ENCODE measurements at places on chromosomes 4 and X. TPM values are rescaled to one million over a fixed set of nuclear protein-coding genes. Genes with fewer than 3 reads are reported as not detected.

The CLGN gene
- 7.4 TPM for total RNA-seq

The KLHL13 gene
- 4.6 TPM for total RNA-seq

DNA sequence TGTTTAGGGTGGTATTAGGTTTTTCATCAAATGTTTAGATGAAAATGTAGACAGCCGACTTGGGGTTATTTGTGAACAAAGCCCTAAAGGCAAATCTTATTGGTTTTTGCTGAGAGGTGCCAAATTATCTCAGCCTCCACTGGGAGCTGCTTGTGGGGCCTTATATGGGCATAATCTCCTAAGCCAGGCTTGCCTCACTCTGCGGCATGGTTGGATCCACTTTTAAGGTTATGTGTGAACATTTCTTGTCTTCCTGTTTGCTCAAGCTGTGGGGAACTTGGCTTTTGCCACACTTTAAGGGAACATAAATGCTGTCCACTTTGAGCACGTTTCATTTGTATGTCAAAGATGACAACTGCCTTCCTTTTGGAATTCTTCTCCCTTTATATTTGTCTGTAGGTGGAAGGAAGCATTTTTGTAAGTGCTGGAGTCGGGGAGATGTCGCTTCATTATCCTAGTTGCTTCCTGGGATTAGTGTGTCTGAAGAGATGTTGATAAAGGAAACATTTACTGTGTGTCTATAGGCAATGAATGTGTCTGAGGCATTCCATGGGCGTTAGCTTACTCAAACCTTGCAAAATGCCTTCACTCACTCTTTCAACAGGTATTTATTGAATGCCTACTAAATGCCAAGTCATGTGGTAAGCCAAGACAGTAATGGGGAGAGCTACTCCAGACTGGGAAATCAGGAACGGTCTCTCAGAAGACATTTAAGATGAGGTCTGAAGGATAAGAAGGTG is 78.3 kb downstream of the SLC9A6 start:
- peak; percentile 45 for DNase-seq

DNA sequence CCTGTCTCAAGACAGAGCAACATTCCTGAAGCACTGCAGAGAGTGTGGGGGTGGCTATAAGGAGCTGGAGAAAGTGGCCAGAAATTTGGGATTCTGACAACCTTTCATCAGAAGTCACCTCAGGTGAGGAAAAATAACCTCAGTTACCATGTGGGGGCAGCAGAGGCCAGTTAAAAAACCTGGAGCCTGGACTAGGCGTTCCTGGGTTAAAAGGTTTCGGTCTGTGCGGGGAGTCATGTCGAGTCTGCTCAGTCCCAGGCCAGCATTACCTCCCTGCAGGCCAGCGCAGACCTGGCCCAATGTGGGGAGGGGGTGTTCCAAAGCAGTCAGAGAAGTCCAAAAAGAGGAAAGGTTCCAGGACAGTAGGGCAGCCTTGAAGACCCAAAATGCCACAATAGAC is 10.9 kb upstream of the NALF2 start:
- peak; percentile 14 for DNase-seq

DNA sequence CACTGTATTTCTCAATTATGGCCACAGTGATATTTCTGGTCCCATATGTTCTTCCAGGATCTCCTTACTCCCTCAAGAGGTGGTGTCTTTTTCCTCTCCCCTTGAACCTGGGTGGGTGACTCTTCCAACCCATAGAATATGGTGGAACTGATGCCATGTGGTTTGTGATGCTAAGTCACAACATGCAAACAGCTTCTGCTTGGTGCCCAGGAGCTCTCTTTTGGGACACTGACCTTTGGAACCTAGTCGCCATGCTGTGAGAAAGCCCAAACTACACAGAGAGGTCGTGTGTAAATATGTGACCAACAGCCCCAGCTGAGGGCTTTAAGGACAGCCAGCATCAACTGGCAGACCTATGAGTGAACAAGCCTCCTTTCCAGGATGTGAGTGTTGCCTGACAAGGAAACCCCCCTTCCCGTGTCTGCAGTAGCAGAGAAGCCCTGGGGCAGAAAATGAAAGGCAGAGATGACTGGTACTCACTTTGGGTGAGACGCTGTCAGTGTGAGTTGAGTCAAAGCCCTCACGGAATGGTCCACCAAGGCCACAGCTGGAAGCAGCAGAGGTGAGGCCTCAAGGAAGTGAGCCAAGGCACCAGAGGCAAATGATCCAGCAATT is 223.4 kb downstream of the BCOR start:
- peak; percentile 89 for DNase-seq

GRCh38 chrX:139720136-139720535 is 12.2 kb upstream of the MCF2 start:
- DNase-seq: peak; percentile 84

The DUX4 gene
- total RNA-seq: not detected

- DNase-seq: peak; percentile 31
Measured at GRCh38 chrX:39205467-39205866, 404.2 kb downstream of the MID1IP1 start.

The VEGFD gene
- not detected for total RNA-seq

The TMEM156 gene
- 3.9 TPM for total RNA-seq

- no peak for DNase-seq
Measured at GRCh38 chr4:4921077-4921476, 61.6 kb downstream of the MSX1 start.

- DNase-seq: no peak
Measured at GRCh38 chr4:31647786-31648185, 927.6 kb downstream of the PCDH7 start.

GRCh38 chr4:52036886-52037530 is 1.1 kb downstream of the SGCB start:
- DNase-seq: no peak

The SPANXD gene
- 210 TPM for total RNA-seq

The RNF212 gene
- 25.2 TPM for total RNA-seq

The GLUD2 gene
- total RNA-seq: 0.47 TPM

DNA sequence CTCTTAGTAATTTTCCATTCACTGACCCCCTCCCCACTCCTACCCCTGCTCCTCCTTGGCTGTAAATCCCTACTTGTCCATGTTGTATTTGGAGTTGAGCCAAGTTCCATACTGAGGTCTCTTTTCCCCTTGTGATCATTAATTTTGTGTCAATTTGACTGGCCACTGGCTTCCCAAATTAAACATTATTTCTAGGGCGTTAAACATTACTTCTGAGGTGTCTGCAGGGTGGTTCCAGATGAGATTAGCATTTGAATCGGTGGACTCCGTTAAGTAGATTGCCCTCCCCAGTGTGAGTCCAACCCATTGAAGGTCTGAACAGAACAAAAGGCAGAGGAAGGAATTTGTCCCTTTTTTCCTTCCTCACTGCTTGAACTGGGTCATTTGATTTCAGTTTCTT is 25.7 kb downstream of the SLC39A8 start:
- no peak for DNase-seq

The GTPBP6 gene
- 24.5 TPM for total RNA-seq

DNA sequence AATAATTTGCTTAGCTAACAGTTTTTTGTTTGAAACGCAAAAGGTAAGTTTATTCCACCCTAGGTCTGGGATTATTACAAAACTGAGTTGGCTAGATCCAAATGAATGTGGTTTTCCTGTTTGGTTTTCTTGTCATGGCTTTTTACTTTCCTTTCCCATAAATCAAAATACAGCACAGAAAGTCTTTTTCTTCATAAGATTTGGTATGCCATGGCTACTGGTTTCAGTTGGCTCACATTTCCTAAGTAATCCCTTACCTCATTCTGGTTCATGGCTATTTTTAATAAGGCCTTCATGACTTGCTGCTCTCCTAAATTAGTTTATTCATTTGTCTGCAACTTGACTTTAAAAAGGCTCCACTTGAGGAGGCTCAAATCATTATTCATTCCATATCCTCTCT is 12.9 kb upstream of the PAK3 start:
- peak; percentile 47 for DNase-seq

- DNase-seq: peak; percentile 54
Measured at GRCh38 chr4:174156239-174156826, 127.1 kb downstream of the FBXO8 start.

The SH3BGRL gene
- 189 TPM for total RNA-seq

DNA sequence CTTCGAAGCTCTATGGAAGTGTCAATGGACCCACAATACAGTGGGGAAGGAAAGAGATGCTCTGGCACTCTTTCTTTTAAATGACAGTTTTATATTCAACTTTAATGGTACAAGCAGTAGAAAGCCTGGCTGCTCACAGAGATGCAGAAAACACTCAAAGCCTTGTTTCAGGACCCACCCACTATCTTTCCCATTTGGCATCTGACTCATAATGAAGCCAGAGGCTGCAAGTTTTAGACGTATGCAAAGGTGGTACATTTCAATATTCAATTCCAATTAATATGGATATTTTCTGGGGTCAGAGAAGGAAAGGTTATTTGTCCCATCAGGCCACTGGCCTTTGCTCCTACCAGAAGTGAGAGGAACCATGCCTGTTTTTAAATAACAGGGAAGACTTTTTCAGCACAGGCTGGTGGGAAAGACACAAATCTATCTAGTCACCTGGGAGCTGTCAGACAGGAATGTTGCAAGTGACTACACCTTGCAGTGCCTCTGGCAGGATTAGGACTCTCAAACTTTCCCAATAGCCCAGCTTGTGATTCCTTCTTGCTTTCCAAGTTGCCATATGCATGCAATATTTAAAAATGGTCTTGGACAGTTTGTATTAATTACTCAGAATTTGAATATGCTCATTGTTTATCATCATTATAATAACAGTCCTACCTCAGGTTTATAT is 70.0 kb upstream of the RAB40AL start:
- no peak for DNase-seq

The DCAF8L2 gene
- 0.17 TPM for total RNA-seq

The CABS1 gene
- total RNA-seq: not detected

DNA sequence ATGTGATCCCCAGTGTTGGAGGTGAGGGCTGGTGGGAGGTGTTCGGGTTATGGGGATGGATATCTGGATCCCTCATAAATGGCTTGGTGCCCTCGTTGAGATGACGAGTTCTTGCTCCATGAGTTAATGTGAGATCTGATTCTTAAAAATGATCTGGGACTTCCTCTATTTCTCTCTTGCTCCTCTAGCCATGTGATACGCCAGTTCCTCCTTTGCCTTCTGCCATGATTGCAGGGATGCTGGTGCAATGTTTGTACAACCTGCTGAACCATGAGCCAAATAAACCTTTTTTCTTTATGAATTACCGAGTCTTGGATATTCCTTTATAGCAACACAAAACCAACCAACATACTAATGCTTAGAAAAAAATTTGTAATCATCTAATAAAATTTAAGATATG is 56.6 kb downstream of the STAP1 start:
- no peak for DNase-seq

DNA sequence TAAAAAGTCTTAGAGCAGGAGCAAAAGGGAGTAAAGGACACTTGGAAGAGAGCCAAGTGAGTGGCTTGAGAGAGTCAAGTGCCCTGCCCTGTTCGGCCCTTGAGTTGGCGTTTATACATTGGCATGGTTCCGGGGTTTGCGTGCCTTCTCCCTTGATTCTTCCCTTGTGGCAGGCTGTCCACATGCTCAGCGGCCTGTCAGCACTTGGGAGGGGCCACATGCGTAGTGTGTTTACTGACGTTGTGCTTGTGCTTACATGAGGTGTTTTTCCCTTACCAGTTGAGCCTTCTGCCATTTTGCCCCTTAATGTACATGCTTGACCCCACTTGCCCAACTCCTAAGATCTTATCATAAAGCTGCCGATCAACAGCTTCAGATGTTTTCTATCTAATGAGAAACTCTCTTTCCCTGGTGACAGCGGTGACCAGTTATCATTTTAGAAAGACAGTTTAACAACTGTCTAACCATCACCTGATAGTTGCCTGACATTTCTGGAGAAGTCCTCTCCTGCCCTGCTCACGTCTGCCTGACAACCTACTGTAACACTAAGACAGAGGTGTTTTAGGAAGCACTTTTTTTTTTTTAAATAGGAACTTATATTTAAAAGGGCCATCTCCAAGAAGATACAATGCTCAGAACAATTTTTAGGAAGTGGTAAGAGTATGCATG is 49.5 kb upstream of the GC start:
- DNase-seq: peak; percentile 1

- no peak for DNase-seq
Measured at GRCh38 chr4:148097801-148098200, 344.4 kb downstream of the NR3C2 start.

The PPP4R3C gene
- 0.20 TPM for total RNA-seq

DNA sequence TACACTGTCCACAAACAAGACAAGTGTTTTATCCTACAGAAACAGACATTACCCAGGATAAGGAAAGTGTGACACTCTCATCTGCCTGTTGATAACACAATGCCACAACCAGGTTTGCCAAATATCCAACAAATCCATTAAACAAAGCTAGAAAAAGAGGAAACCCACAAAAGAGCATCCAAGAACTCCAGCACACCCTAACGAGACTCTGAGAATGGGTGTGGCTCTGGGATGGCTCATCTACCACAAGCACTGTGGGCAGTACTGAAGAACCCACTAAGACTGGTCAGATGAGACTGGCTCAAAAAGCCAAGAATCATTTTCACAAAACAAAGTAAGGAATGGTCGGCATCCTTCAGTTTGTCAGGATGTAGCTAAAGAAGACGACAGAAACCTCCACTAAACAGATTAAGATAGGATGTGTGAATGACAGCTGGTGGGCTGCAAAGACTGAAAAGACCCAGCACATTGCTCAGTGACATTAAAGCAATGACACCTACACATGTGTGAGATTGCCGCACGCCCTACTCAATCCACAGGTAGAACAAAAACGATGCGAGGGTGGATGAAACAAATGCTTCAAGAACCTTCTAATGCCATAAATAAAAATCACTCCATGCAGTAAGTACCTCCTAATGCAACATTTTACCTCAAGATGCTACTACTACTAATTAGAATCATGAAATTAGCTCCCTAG is 14.7 kb downstream of the ATP8A1 start:
- peak; percentile 9 for DNase-seq

The NPNT gene
- 0.07 TPM for total RNA-seq

GRCh38 chr4:2810388-2810787 is 17.5 kb downstream of the SH3BP2 start:
- no peak for DNase-seq

The NXF2B gene
- 0.02 TPM for total RNA-seq
